HepG2 (cell line): ENCODE measurements at places on chromosomes 12 and 14. TPM values are rescaled to one million over a fixed set of nuclear protein-coding genes. Genes with fewer than 3 reads are reported as not detected.

The ZNF219 gene
- polyA plus RNA-seq = 34.5 and 42.2 TPM in 2 replicates

The RPL6 gene
- 1,589 and 1,719 TPM in 2 replicates for polyA plus RNA-seq

The BTBD7 gene
- polyA plus RNA-seq = 9.7 and 11.6 TPM in 2 replicates

The DLGAP5 gene
- polyA plus RNA-seq = 4.4 and 7.7 TPM in 2 replicates

The NINJ2 gene
- polyA plus RNA-seq = 3.8 and 5.4 TPM in 2 replicates

The PMCH gene
- not detected in 2 replicates for polyA plus RNA-seq

The GLTP gene
- polyA plus RNA-seq = 10.7 and 11.5 TPM in 2 replicates

The ARHGDIB gene
- polyA plus RNA-seq = 0.87 and 0.88 TPM in 2 replicates
